ENCODE measurements at places on chromosomes 3 and 15.

GRCh38 chr3:182716114-182716688 lies 77.1 kb upstream of the ATP11B start:
- DNase-seq: no peak

GRCh38 chr15:62533687-62534086 lies 368.6 kb upstream of the C2CD4B start:
- no peak for DNase-seq

- DNase-seq: no peak
Measured at GRCh38 chr3:26623419-26624208, 1.0 kb downstream of the LRRC3B start.

GRCh38 chr3:14867936-14868570 lies 49.3 kb downstream of the FGD5 start:
- DNase-seq: no peak

- DNase-seq: no peak
Measured at GRCh38 chr15:81569286-81570080, 195.5 kb upstream of the TMC3 start.

DNA sequence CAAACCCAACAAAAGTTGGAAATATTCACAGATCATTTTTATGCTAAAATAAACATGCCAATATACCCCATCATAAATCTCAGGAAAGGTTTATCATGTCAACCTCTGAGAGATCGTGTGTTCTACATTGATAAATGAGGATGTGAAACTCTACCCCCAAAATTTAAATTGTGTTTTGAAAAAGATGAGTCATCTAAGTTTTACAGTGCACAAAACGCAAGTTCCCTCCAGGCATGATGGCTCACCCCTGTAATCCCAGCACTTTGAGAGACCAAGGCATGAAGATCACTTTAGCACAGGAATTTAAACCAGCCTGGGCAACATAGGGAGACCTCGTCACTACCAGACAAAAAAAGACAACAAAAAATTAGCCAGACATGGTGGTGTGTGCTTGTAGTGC lies 1487.0 kb upstream of the GBE1 start:
- no peak for DNase-seq

- DNase-seq: no peak
Measured at GRCh38 chr15:36208868-36209582, 370.4 kb upstream of the CDIN1 start.

- no peak for DNase-seq
Measured at GRCh38 chr15:91627473-91628278, 225.8 kb upstream of the SLCO3A1 start.

DNA sequence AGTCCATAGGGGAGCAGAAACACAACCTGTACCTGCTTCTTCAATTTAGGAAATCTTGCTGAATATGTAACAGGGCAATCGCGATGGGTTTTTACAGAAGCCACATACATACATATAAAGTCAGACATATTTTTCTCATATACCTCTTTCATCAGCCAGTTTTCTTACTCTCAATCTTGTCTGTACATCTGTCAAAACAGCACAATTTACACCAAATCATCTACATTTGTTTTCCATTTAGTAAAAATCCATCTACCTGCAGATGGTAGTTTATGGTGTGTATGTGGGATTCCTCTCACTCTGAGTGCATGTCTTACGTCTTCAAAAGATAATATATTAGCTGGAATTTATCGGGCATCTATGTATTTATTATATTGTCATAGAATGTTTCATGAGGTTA lies 208.7 kb downstream of the ZPLD1 start:
- DNase-seq: no peak

- DNase-seq: no peak
Measured at GRCh38 chr3:108024146-108024850, 66.5 kb downstream of the CD47 start.

DNA sequence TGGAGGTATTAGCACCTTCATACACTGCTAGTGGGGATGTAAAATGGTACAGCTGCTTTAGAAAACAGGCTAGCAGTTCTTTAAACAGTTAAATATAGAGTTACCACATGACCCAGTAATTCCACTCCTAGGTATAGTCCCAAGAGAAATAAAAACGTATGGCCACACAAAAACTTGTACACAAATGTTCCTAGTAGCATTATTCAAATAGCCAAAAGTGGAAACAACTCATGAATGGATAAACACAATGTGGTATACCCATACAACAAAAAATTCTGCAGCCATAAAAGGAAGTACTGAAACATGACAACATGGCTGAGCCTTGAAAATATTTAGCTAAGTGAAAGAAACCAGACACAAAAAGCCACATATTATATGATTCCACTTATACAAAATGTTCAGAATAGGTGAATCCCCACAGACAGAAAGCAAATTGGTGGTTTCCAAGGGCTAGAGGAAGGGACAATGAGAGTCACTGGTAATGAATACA lies 40.8 kb upstream of the KLF13 start:
- no peak for DNase-seq

DNA sequence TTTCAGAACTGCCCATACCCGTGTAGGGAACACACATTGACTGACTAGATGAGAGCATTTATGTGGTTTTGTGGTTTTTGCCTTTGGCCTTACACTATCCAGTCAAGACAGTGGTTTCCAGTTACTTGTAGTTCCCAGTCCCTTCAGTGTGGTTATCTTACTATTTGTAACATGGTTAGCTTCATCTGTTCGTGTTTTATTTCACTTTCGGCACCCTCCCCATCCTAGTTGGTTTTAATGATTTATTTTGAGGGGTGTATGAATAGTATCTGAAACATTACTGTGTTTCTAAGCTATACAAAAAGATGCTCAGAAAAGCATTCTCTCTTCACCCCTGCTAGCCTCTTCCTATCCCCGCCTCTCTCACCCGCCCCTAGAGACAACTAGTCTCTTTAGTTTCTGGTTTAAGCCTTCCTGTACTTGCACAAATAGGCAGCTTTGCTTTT lies 14.1 kb downstream of the LYSMD4 start:
- no peak for DNase-seq
